ENCODE measurements at places on chromosomes 2 and 18. TPM values are rescaled to one million over a fixed set of nuclear protein-coding genes. Genes with fewer than 3 reads are reported as not detected.

Gene KIF3C
- total RNA-seq: 6.0 TPM

Gene SLC4A5
- 4.2 TPM for total RNA-seq

- no peak for DNase-seq
Observed at GRCh38 chr2:202491514-202491913, 115.4 kb downstream of the BMPR2 start.

GRCh38 chr2:52463457-52463856, 1304.1 kb upstream of the CHAC2 start:
- no peak for DNase-seq

- DNase-seq: no peak
Observed at GRCh38 chr18:79465392-79465991, 69.8 kb downstream of the NFATC1 start.

Measured in lower lobe of right lung (tissue), 2 donors.